Breast epithelium (tissue), 4 donors: ENCODE measurements at places on chromosomes 5 and 9. TPM values are rescaled to one million over a fixed set of nuclear protein-coding genes. Genes with fewer than 3 reads are reported as not detected.

Gene SPATA31D4
- total RNA-seq = not detected

Gene RNF14
- total RNA-seq = 80.2 TPM

DNA sequence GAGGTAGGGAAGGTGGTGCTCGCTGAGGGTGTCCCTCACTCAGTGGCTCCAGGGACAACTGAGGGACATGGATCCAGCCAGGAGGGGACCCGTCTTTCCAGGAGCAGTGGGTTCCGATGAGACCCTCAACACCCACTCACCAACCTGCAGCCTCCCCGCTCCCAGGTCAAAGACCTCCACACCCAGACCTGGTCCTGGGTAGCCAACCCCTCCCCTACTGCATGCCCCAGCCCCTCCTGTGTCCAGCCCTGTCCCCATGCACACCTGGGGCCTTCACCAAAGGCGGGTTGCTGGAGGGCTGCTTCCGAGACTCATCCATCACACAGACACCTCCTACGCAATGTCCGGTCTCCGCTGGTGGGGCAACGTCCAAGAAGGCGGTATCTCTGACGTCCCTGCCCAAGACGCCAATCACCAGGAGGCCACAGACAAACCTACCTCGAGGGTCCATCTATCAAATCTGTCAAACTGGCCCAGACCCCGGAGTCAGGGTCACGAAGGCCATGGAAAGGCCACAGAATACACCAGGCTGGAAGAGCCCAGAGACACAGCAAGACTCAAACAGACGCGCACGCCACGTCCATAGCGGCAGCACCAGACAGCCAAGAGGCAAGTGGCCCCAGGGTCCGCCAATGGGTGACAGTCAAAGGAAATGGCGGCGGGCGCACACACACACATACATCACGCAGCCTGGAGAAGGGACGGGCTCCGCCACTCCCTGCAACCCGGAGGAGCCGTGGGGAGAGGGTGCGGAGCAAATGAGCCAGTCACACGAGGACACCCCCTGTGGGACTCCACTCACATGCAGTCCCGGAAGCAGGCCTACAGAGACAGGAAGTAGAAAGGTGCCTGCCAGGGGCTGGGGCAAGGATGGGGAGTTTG is 10.8 kb downstream of the NACC2 start:
- no peak for DNase-seq

Gene PRR16
- total RNA-seq = 9.6 TPM

Gene PCDHAC2
- 2.8 TPM for total RNA-seq

GRCh38 chr9:131018621-131019020 is 9.6 kb downstream of the LAMC3 start:
- no peak for DNase-seq

DNA sequence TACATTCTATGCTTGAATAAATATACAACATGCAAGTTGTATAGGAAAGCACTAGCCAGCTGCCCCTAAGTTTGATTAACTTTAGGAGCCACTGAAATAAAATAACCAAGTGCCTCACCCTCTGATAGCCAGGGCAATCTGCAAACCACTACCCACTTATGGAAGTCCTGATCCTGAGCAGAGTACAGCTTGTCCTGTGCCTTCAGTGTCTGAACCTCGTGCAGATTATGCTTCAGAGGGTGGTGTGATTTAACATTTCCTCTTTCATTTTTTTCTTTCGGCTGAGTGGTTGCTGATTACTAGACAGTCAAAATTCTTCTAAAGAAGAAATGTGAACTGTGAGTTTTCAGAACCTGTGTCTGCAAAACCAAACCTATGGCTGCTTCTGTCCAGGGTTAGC is 327.7 kb downstream of the PIK3R1 start:
- no peak for DNase-seq

DNA sequence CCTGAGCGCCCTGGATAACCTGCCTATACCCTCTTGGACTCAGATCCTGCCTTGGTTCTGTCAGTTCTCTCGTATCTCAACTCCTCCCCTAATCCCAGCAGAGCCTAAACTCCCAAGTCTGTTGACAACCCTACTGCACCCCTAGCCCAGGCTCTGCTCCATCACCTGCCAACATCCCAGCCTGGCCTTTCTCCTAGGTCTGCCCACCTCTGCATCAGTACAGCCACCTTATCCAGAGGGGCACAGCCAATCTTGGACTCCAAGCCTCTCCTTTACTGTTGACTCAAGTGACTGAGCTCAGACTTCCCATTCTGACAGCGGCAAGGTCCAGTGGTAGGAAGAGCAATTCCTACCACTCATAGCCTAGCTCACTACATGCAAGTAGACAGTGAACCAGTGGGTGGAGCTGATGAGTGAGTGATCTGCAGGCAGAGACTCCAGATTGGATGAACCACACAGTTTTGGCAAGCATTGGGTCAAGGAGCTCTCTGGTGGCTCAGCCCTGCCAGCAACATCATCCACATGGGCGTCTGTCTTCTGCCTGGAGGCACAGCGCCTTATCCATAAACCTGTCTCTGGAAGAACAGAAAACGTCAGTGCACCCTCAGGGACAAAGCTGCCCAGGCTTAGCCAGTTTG is 26.5 kb downstream of the TRMO start:
- no peak for DNase-seq

DNA sequence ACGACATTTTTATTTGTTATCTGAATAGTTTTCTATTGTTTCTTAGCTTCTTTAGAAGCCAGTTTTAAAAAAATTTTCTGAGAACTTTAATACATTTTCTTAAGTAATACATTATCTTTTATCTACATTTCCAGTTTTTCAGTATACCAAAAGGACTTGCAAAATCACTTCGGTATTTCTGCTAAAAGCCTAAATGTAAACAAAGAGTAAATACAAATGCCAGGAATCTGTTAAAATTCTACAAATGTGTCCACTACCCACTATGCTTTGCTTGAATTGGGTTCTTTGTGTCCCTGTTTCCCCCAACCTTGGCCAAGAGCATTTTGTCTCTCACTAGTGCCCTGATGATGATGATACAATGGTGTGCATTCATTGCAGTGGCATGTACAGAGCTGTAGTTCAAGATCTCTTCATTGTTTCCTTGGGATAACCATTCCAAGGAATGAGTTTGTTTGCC is 611.2 kb downstream of the NR2F1-AS1 start:
- no peak for DNase-seq

Gene KLF4
- 53.4 TPM for total RNA-seq

GRCh38 chr5:5418764-5419163 is 3.7 kb upstream of the ICE1 start:
- no peak for DNase-seq

DNA sequence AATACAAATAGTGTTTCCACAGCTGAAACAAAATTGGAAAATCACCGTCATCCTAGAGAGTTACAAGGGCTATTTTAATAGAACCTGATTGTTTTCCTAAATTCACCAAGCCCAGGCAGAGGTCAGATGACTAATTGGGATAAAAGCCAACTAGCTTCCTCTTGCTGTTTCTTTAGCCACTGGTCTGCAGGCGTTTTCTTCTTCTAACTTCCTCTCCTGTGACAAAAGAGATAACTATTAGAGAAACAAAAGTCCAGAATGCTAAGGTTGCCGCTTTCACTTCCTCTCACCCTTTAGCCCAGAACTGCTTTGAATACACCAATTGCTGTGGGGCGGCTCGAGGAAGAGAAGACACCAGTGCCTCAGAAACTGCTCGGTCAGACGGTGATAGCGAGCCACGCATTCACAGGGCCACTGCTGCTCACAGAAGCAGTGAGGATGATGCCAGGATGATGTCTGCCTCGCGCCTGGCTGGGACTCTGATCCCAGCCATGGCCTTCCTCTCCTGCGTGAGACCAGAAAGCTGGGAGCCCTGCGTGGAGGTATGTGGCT is at the start of gene TLR4:
TLR4 (plus strand) TSS at position 380 of the 552 bp plus-strand sequence; CDS start at position 450, 70 bp downstream.
- DNase-seq = peak; percentile 35
